ENCODE measurements at places on chromosomes 12 and 14.

DNA sequence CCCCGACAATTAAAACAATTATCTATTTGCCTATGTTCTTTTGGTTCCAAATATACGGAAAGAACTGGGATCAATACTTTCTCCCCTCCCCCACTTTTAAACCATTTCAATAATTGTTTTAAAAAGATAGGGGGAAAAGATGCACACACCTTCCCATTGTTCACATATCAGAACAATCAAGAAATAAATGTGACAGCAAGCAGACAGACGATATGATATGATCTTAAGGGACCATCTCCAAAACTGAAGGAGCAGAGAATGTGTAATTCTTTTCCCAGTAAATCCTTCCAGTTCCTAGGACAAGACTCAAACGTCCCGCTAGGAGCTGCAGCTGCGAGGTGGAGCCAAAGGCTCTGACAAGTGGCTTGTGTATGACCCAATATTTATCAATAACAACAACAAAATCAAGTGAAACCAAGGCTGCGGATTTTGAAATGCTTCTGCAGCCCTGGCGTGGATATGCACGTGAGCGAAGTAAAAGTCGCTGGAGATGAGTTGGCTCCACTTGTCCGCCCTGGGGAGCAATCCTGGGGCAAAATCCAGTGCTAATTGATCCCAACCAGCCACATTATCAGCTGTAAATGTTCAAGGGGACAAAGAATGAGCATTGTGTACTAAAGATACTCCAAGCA, 8.2 kb upstream of the FOXG1 start:
- H3K36me3 ChIP-seq = no peaks in the 10 kb centered on the region
- no peaks in the 10 kb centered on the region for H3K4me1 ChIP-seq
- no peak overlapping the region for H3K4me3 ChIP-seq
- no peaks in the 10 kb centered on the region for H3K27me3 ChIP-seq
- no peak for DNase-seq

DNA sequence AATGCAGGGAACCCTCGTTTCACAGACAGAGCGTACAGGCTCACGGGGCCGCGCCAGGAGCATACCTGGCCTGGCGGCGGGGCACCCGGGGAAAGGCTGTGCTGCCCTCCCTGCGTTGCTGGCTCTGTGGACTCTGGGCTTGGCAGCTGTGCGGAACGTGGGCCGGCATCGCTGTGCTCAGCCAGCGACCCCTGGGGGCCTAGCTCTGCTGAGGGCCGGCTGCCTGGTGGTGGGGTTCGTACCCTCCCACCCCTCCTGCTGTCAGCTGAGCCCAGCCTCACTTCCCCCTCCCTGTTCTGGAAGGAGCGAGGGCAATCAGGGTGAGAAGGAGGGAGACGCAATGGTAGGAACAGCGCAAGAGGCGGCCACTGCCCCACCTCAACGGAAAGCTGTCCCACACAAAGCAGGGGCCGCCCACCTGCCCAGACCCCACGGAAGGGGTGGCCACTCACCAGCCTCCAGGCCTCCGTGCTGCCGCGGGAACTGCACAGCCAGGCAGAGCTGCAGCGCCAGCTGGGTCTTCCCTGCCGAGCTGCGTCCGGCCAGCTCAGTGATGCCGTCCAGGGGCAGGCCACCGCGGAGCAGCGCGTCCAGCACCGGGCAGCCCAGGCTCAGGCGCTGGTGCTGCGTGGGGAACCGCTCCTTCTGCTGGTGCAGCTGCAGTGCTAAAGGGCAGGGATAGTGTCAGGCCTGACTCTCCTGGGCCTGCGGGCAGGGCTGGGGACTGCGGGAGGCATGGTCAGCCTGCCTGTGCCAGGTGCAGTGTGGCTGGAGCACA, 8.5 kb downstream of the XRCC3 start:
- H3K36me3 ChIP-seq = no peaks in the 10 kb centered on the region
- H3K4me3 ChIP-seq = no peak overlapping the region
- H3K27ac ChIP-seq = no peak overlapping the region
- no peak for DNase-seq
- H3K27me3 ChIP-seq = no peaks in the 10 kb centered on the region

- no peaks in the 10 kb centered on the region for H3K27me3 ChIP-seq
- no peak overlapping the region for H3K27ac ChIP-seq
- no peak for DNase-seq
- H3K36me3 ChIP-seq = no peaks in the 10 kb centered on the region
- H3K4me3 ChIP-seq = no peak overlapping the region
Measured at GRCh38 chr12:26841085-26841484, 8.1 kb upstream of the ITPR2 start.

GRCh38 chr12:117732761-117733548, 235.8 kb downstream of the KSR2 start:
- H3K27me3 ChIP-seq = no peaks in the 10 kb centered on the region
- H3K27ac ChIP-seq = no peak overlapping the region
- H3K4me1 ChIP-seq = no peaks in the 10 kb centered on the region
- H3K4me3 ChIP-seq = no peak overlapping the region

DNA sequence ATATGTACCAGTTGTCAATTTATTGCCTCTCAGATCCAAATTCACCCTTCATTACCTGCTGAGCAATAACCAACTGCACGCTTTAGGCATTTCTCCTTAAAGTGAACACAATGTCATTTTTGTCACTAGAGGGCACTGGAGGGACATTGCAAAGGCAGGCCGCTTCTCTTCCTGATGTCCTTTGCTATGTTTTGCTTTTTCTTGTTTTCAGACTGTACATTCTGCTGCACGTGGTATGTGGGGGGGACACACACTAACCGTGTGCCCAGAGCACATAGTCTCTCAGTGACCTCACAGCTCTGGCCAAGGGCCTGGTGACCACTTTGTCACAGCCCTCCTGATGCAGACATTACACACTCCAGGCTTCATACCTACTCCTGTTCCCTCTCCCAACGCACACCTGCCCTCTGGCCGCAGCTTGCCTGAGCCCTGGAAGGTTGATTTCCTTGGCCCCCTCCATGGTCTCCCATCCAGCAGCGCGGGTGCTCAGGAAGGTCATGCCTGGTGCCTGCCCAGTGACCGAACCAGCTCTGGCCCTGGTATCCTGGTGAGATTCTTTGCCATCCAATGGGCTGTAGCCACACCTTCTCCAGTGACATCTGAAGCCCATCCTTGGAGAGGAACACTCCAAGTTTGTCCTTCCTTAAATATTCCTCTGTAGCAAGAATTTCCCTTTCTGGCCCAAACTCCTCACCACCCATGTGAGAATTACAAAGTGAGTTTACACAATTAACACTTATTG, 39.9 kb downstream of the MYO1H start:
- no peak for DNase-seq
- no peaks in the 10 kb centered on the region for H3K36me3 ChIP-seq
- H3K4me3 ChIP-seq = no peak overlapping the region

GRCh38 chr14:102249041-102249440, 55.9 kb downstream of the MOK start:
- H3K4me1 ChIP-seq = no peaks in the 10 kb centered on the region
- DNase-seq = no peak
- H3K36me3 ChIP-seq = no peaks in the 10 kb centered on the region
- no peak overlapping the region for H3K4me3 ChIP-seq
- no peaks in the 10 kb centered on the region for H3K27me3 ChIP-seq

All from Peyer's patch (tissue), 4 donors.